Transverse colon (tissue), 4 donors: ENCODE measurements at places on chromosomes 3 and 15. TPM values are rescaled to one million over a fixed set of nuclear protein-coding genes. Genes with fewer than 3 reads are reported as not detected.

- DNase-seq = no peak
Observed at GRCh38 chr3:146796078-146796477, 190.9 kb upstream of the PLSCR5 start.

UROC1 gene
- not detected for total RNA-seq

EPHB3 gene
- 6.3 TPM for total RNA-seq

DNA sequence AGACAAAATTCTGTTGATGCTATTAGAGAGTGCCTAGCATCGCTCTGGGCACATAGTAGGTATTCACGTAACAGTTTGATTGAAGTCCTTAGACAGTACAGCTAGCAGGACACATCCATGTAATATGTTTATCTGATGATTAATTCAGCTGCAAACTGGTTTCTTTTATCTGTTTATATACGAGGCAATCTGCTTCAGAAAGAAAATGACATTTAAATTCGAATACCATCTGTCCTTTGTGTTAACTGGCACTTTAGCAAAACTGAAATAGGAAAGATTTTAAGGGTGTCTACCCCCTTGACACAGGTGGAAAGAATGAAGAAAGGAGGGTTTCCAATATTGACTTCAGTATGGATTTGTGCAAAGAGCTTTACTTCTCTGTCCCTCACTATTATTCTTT lies 192.5 kb downstream of the MFSD1 start:
- DNase-seq = no peak

- DNase-seq = no peak
Observed at GRCh38 chr3:126668450-126669401, 13.8 kb upstream of the TXNRD3 start.

DNA sequence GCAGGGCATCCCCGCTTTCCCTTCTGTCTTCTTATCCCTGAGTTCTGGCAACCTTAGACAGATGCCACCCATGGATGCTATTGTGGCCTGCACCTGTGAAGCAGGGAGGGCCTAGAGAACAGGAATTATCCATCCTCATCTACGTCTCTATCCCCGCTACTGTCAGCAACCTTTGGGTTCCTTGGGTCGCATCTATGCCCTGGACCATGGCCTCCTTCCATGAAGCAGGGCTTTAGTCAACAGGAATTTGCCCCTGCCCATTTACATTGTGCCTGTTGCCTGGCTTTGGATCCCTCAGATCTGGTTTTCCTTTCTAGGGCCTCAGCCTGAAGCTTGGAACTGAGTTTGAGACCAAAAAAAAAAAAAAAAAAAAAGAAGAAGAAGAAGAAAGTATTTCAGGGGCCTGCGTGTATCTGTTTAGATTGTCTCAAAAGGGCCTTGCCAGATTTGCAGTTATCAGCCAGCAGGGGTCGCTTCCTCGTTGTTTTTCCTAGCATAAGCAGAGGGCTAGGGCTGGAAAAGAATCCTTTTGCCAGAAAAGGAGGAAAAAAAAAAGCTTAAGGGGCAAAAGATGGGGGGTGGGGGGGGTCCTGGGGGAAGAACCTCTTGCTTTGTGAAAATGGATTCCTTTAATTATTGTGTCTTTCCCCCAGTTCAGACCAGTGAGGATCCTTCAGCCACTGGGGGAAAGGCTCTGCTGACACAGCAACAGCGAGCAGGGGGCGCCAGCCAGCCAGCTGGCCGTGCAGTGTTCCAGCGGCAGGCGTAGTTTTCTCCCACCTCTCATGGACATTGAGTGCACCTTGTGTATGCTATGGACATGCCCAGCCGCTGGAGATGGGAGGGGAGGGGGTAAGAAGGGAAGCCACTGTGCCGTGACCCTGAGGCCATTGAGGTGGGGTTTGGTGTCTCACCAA lies 65.7 kb upstream of the ALDH1L1 start:
- peak; percentile 45 for DNase-seq

DNA sequence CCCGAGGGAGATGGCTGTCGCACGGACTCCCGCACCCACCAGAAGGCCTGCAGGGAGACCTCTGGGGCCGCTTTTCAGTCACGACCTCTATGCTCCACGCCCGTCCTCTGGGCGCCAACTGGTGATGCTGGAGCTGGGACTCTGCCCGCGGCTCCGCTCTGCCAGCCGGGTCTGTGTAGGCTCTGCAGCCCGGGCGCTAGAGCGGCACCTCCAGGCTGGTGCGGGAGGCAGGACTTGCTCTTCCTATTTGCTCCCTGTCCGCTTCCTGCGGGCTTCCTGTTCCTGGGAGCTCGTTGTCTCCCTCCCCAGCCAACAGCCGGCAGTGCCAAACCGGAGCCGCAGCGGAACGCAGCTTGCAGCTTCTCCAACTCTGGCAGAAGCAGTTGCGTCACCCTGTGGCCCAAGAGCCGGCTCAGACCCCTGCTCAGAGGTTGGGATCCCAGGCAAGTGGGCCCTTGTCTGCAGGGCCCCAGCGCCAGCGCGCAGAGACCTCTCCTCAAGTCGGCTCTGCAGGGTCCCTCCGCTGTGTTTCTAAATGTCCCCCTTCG lies 285.9 kb downstream of the XXYLT1 start:
- peak; percentile 79 for DNase-seq

GRCh38 chr15:66241087-66241907 lies 12.3 kb downstream of the MEGF11 start:
- DNase-seq = no peak

GRCh38 chr15:23035964-23036566 lies 3.3 kb downstream of the TUBGCP5 start:
- peak; percentile 29 for DNase-seq

GRCh38 chr15:82298520-82298919 lies 35.9 kb downstream of the SAXO2 start:
- DNase-seq = peak; percentile 27

GRCh38 chr15:68336516-68336915 lies 59.0 kb downstream of the FEM1B start:
- DNase-seq = no peak

TERC gene
- 276 TPM for total RNA-seq

MLF1 gene
- 3.4 TPM for total RNA-seq
